ENCODE measurements at places on chromosomes 3 and 15.

DNA sequence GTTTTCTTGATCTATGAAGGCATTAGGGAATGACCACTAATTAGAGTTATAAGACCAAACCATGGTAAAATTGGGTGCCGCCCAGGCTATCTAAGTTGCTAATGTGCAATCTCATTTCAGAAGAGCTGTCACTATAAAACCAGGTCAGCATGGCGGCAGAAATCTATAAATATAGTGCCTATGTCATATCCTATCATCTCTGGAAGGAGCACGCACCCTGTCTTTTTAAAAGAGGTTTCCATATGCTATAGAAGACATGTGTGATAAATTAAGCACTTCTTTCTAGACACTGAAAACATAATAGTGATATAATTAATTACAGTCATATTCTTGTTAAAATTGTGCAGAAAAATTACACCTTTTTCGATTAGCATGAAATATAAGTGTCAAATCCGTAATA is 152.0 kb upstream of the MDFIC2 start:
- DNase-seq: no peak

DNA sequence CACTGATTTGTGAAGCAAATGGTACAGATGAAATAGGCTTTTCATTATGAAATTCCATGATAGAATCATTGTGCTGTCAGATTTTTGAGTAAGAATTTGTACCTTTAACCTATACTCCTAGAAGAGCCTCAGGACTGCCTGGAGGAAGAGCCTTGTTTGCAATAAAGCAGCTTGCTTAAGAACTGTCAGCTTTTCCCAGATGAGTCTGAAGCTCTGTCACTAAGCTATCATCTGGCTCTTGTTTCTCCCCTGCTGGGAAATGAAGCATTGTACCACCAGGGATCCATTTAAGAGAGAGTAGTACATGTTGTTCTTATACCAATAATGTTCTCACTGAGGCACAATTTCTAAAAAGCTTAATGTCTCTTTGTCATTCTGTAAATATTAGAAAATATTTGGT is 85.1 kb upstream of the FLNB start:
- DNase-seq: no peak

- DNase-seq: no peak
Observed at GRCh38 chr15:47945872-47946650, 174.7 kb upstream of the SLC24A5 start.

GRCh38 chr3:16359331-16359730 is 94.3 kb downstream of the OXNAD1 start:
- no peak for DNase-seq

GRCh38 chr3:32405155-32405554 is 13.5 kb downstream of the CMTM7 start:
- no peak for DNase-seq

DNA sequence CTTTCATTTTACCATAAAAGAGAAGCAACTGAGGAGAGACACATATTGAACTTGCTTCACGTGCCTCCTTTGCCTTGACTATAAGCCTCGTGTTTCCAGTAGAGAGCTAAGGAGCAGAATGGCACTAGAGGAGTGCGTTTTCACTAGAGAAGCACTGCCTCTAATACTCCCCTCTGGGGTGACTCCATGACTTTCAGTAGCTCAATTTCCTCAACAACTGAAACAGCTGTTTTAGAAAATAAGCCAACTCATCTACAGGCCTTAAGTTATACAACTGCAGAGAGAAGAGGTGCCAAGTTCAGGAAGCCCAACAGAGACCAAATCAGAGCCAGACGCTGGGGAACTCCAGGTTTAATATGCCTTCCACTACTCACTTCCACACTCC is 1.9 kb downstream of the UBP1 start:
- DNase-seq: peak; percentile 7

DNA sequence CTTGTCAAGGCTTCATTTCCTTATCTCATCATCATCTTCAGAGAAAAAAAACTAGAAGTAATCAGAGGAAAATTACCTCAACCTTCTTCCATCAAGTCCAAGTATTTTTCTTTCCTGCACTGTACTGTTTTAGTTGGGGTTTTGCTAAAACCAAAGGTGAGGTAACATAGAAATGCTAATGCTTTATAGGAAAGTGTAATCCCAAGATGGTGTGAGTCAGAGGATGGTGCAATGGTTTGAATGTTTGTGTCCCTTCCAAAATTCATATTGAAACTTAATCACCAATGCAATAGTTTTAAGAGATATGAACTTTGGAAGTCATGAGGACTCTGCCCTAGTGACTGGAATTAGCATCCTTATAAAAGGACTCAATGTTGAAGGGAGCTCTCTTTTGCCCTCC is 79.5 kb downstream of the KBTBD8 start:
- no peak for DNase-seq

- no peak for DNase-seq
Observed at GRCh38 chr15:43242616-43243015, 21.8 kb upstream of the EPB42 start.

DNA sequence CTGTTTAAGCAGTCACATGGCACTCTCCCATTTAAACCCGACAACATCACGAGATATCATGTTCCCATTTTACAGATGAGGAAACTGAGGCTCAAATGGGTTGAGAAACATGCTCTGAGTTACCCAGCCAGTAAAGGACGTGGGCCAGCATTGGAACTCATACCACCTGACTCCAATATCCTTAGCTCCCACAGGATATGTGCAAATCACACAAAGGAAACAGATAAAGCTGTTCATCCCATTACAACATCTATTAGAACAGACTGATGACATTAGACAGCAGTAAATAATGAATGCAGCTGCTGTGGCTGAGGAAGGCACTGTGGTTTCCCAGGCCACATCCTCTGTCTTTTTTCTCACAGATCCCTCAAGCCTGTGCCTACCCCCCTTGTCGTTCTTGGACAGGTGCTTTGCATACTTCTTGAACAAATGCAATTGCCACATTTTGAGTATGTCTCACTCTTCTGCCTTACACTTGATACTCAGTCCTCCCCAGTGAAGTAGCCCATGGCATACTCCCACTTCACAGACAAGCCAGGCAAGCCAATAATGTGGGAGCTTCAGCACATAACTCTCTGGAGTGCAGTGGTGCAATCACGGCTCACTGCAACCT is 17.7 kb downstream of the FRMD4B start:
- no peak for DNase-seq

- no peak for DNase-seq
Observed at GRCh38 chr15:66635006-66635405, 67.0 kb upstream of the SMAD6 start.

DNA sequence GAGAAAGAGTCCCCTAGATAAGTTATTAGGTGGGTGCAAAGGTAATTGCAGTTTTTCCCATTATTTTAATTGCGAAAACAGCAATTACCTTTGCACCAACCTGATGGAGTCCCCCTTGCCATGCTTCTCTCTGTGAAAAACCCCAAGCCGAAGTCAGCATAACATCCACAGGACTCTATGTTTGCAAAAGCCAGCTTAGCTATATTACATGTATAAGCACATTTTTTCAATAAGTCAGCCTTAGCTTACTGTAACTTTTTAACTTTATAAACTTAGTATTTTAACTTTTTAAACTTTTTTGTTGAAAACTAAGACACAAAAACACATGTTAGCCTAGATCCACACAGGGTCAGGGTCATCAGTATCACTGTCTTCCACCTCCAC is 21.4 kb upstream of the MUC20 start:
- no peak for DNase-seq

DNA sequence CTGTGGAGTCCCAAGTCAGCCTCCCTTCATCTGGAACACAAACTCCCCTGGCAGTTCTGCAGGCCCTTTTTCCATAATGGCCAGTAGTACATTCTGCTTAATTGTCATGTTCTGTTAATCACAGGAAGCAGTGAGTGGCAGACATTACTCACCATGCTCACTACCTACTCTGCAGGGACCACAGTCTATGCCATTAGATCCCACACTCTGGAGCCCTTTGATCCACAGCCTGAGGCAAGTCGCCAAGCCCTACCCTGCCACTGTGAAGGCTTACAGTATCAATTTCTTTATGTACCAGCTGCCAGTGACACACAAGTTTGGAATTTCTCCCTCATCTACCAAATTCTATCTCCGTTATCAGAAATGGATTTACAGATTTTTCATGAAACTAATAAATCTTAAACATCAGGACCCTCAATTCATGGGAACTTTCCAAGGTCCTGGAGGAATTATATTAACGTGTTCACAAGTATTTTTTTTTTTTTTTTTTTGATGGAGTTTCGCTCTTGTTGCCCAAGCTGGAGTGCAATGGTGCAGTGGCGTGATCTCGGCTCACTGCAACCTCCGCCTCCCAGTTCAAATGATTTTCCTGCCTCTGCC is 20.6 kb upstream of the WWTR1 start:
- peak; percentile 77 for DNase-seq
